ENCODE measurements at places on chromosomes 11 and 22. TPM values are rescaled to one million over a fixed set of nuclear protein-coding genes. Genes with fewer than 3 reads are reported as not detected.
A peak's percentile ranks its signal among the peaks of the same experiment; 100 is the strongest.

- DNase-seq: peak; percentile 10
These were observed 178.2 kb upstream of the ZC3H12C start for GRCh38 chr11:109914809-109915653.

The CDC42EP2 gene
- total RNA-seq: 8.4 TPM

DNA sequence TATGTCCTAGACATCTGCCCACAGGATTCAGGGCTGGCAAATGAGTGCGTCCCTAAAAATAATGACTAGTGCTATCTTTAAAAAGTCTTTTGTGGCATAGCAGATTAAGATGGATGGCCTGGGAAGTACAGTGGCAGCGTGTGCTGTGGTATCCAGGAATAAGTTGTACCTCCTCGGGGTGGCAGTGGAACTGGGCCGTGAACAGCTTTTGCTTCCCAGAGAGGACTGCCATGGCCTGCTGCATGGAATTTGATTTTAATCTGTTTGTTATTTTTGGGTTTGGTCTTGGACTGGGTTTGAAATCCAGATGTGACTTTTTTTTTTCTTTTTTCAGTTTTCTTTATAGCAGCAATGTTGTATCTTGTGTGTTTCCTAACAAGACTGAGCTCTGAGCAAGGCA is 71.3 kb upstream of the PARVG start:
- no peak for DNase-seq

The UPB1 gene
- 1.9 TPM for total RNA-seq

- no peak for DNase-seq
These were observed 380.9 kb downstream of the ETS1 start for GRCh38 chr11:128206461-128206860.

GRCh38 chr11:34773826-34774225 is 142.4 kb downstream of the APIP start:
- no peak for DNase-seq

DNA sequence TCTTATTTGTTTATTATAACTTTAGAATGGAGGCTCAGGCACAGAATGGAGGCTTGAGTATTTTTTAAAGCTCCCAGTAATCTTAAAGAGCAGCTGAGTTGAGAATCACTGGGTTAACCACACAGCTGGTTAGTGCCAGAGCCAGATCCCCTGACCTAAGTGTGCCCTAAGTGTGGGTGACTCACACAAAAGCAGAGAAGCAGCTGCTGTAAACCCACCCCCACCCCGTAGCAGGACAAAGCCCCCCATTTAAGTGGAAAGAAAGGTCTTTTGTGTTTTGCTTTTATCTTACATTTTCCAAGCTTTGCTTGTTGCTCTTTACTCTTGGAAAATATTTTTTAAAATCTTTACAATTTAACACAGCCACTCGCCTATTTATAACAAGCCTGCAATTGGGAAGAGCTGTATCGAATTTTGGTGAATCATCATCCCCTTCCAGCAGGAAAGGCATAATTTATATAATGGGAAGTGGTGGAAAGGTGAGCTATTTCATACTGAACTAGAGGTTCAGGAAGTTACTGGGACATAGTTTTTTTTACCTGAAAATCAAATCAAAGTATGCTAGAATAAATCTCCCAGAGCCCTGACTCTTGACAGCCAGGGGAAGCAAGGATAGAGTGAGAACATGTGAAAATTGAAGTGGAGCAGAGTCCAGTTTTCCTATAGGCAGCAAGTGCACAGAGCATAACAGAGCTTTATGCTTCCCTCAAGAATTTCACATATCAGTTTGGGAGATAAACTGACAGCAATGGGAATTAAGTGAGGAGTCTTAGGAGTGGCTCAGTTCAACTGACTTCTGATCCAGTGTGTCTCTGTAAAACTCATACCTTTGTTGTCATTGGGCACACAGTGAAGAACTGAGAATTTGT is 405.7 kb downstream of the AASDHPPT start:
- DNase-seq: peak; percentile 79

- no peak for DNase-seq
These were observed 75.9 kb downstream of the MAML2 start for GRCh38 chr11:96267001-96267495.

- peak; percentile 42 for DNase-seq
These were observed 42.7 kb downstream of the PPP6R3 start for GRCh38 chr11:68503251-68503687.

GRCh38 chr11:109000531-109000930 is 335.7 kb downstream of the DDX10 start:
- no peak for DNase-seq

The RFPL3 gene
- 0.48 TPM for total RNA-seq

DNA sequence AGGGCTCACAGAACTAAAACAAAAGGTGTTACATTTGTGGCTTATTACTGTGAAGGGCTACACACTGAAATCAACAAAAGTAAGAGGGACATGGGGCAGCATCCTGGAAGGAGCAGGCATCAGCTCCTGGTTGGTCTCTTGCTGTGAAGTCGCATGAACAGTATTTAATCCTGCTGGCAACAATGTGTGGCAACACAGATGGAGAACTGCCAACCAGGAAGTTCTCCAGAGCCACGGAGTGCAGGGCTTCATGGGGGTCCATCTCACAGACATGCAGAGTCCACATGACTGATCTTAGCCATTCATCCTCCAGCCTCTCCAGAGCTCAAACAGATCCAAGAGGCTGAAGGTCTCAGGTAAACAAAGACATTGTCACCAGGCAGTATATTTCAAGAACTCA is 32.8 kb upstream of the FGF3 start:
- no peak for DNase-seq

GRCh38 chr11:128728767-128729587 is 35.1 kb downstream of the FLI1 start:
- no peak for DNase-seq

The P2RX6 gene
- 3.4 TPM for total RNA-seq

The NLRP6 gene
- total RNA-seq: not detected

The TSSK2 gene
- total RNA-seq: 1.4 TPM

- peak; percentile 95 for DNase-seq
These were observed 70.5 kb downstream of the RPUSD4 start for GRCh38 chr11:126140926-126141280.

The KIRREL3 gene
- total RNA-seq: 0.72 TPM

GRCh38 chr11:103013421-103013820 is 57.9 kb upstream of the MMP13 start:
- DNase-seq: no peak

DNA sequence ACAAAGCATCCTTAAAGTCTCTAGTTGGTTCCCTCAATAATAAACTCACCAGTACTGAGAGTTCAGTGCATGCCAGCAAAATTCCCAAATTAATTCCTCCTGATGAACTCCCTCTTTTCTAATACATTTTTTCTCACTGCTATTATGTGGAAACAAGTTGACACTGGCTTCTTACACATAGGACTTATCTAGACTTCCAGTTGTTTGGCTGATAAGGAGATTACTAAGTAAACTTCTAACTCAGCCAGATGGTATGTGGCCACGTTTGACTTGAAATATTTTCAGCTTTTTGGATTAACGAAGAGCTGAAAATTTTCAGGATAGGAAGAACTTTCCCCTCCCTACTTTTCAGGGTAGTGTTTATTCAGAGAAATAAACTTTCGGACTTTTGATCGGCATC is 1154.2 kb upstream of the TENM4 start:
- DNase-seq: peak; percentile 91

DNA sequence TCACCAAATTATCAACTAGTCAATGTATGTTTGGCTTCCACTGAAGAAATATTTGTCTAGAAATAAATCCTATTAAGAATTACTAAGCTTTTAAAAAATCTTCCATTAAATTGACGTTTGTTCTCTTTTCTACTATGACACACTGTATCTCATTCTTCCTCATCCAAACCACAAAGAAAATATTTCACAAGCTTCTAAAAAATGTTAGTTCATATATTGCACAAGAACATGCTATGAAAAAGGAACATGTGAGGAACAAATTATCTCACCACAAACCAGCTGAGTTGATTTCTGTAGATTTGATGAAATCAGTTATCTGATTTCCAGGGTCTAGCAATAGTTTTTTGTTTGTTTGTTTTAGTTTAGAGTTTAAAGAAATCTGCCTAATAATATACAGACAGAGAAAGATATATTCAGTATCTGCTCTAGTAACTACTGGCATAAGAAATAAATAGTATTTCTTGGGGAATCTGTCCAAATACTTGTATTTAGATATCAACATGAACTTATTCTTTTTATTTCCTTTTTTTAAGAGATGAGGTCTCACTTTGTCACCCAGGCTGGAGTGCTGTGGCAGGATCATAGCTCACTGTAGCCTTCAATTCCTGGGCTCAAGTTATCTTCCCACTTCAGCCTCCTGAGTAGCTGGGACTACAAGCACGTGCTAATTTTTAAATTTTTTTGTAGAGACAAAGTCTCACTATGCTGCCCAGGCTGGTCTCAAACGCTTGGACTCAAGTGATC is 161.7 kb downstream of the ATG16L2 start:
- peak; percentile 76 for DNase-seq

DNA sequence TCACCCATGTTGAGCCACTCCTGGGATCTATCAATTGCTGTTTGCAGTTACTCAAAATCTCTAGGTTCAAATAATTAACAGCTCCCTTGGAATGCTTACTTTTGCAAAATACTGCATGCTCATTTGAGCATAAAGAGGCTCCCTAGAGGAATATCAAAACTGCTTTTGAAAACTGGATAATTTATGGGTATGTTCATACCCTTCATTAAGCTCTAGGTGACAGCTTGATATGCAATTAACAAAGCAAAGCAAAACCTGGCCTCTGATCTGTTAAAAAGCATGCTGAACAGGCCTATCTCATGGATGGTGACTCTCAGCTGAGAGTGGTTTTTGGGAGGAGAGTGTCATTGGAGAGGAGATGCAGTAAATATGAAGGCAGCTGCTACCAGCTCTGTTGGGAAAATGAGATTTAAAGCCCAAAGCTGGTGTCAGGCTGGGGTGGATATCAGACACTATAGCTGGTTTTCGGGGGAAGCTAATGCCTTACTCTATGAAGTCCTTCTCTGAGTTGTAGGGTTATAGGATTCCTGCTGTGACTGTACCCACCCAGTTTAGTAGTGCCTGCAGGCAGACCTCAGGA is 110.9 kb downstream of the RASSF10 start:
- DNase-seq: no peak

GRCh38 chr11:79404325-79404724 is 36.5 kb downstream of the TENM4 start:
- peak; percentile 8 for DNase-seq

DNA sequence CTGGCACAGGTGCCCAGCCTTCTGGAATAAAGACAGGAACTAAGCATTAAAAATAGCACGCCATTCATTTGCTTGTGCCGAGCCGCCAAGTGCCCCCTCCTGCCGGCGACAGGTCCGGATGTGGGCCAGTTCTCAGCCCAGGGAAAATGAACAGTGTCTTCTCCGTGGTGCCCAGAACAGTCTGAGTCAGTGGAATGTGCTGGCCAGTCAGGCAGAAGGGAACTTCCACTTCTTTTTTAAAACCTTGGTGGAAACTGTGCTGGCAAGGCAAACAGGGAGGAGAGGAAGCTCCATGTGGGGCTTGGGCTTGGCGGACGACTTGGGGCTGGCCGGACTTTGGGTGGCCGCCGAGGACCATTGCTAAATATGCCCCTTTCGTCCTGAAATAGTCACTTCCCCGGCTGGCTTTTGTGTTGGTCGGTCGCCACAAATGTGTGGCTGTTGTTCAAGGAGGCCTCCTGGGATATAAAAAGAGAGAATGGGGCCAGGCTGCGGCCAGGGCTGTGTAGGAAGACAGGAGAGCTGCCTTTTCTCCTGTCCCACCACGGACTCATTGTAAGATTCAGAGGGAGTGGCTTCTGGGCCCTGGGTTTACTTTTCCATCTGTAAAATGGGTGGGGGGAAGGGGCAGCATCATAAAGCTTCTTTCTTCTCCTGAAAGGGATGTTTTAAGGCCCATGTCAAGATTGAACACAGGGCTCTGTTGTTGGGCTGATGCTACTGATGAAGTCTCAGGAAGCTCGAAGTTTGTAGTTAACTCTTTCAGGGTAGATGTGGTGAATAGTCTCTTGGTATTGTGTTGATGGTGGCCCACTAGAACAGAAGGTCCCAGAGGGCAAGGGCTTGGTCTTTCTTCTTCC is 101.0 kb downstream of the PTPRJ start:
- peak; percentile 69 for DNase-seq

GRCh38 chr11:43282607-43283440 is 29.0 kb upstream of the API5 start:
- peak; percentile 12 for DNase-seq

- no peak for DNase-seq
These were observed 46.1 kb downstream of the LARGE1 start for GRCh38 chr22:33874206-33874605.

- DNase-seq: no peak
These were observed 20.2 kb downstream of the KREMEN1 start for GRCh38 chr22:29093030-29093429.

DNA sequence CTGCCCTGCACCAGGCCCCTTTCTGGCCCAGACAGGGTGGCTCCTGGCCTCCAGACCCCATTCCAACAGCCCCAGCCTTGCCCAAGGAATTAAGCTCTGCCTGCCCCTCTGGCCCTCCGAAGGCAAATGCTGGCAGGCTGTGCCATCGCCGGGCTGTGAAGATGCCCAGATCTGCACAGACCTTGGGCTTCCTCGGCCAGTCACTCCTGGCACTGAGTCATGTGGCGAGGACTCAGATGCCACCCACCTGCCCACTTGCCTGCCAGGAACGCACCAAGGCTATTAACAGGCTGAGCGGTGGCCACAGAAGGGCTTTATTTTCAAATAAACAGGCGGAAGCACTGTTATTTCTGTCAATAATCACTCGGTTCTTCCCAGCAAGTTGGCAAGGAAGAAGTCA is 50.3 kb upstream of the TTLL12 start:
- no peak for DNase-seq

- DNase-seq: no peak
These were observed 4.2 kb upstream of the PPP6R2 start for GRCh38 chr22:50338860-50339462.

DNA sequence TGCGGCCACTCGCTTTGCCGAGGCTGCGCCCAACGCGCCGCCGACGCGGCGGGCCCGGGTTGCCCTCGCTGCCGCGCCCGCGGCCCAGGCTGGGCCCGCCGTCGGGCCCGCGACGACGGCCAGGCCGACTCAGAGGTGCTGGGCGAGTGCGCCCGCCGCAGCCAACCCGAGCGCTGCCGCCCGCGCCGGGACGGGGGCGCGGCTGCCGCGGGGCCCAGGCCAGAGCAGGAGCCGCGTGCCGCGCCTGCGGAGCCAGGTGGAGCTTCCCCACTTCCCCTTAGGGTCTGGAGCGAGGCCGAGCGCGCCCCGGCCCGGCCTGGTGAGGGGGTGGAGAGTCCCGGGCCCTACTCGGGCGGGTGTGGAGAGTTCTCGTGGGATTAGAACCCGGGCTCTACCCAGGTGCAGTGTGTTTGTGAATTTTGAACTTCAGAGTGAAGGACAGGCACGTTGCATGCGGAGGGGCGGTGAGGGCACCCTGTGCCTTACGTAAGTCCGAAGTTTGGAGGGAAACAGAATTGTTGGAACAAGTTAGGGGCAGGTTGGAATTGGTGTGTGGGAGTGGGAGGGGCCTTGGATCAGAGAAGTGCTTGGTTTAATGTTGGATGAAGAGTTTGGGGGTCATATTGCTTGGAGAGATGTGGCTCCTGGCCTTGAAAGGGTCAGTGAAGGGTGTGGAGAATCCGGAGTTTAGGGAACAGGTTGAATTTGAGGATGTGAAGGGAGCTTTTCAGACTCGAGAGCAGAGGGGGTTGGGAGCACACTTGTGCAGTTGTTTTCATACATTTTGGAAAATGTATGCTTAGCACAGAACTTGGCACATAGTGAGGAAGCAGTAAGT is 697 bp downstream of the RNF169 start:
- peak; percentile 50 for DNase-seq

- no peak for DNase-seq
These were observed 70.6 kb upstream of the SEPTIN5 start for GRCh38 chr22:19643448-19644313.

The FXYD6 gene
- total RNA-seq: 48.2 TPM

All from umbilical cord (tissue), 2 donors.